ENCODE measurements at places on chromosomes 7 and 10.
A peak's percentile ranks its signal among the peaks of the same experiment; 100 is the strongest.

GRCh38 chr10:32923134-32923533 lies 34.9 kb downstream of the ITGB1 start:
- DNase-seq: no peak

DNA sequence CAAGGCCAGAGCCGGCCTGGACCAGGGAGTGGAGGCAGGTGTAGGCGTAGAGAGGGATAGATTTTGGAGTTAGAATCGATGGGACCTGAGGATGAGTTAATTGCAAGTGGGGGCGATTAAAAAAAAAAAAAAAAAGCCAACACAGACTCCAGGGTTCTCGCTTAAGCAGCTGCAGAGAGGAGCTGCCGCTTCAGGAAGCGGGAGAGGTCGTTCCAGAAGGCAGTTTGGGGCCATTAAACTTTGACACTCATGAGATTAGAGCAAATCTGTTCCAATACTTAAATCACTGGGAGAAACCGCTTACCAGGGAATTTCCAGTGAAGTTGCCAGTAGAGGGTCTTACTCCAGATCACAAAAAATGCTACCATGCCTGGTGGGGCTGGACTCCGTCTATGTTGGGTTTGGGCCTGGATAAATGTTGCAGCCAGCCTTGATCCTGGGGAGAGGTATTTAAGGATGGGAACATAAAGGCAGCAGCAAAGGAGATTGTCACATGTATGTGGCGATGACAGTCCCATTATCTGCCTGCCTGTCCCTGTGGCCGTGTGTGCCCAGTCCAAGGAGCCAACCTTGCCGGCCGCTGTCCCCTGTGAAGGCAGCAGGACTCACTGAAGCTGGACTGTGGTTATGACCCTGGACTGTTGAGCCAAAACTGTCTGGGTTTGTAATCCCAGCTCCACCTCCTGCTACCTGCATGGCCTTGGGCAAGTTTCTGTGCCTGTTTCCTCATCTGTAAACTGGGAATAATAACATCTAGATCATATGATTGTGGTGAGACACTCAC lies 23.9 kb upstream of the GRID1 start:
- no peak for DNase-seq

- DNase-seq: no peak
These were observed 62.4 kb upstream of the WNT16 start for GRCh38 chr7:121266307-121266894.

DNA sequence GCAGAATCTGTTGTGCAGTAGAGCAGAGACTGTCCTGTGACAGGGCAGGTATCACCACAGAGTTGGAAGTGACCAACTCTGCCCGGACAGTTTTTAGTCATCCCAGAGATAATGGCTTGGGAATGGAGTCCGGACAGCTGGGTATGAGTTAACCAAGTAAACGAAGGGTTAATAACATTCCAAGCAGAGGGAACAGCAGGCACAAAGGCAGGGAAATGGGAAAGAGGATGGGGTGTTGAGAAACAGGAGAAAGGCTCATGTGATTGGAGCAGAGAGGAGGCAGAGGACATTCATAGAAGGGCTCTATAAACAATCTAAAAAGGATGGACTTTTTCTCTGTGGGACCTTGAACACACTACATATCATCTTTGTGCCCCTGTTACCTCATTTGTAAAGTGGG lies 132.2 kb upstream of the YAE1 start:
- no peak for DNase-seq

DNA sequence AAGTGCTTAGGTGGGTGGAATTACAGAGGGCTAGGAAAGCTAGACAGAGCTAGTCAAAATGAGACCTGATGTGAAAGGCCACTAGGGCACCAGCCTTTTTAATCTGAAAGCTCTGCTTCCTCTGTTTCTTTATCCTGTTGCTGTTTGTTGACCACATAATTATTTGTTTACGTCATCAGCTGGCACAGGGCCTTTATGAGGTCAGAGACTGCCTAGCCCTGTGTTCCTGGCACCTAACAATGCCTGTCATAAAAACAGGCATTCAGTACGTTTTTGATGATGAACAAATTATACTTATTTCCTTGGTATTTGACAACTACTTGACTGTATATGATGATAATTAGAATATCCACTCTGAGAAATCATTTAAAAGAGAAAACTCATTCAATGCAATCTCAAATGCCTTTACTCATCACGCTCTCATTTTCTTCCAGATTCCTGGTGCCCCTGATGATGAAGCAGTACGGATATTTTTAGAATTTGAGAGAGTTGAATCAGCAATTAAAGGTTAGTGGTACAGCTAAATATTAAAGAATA lies 26.0 kb downstream of the RBM17 start:
- no peak for DNase-seq

DNA sequence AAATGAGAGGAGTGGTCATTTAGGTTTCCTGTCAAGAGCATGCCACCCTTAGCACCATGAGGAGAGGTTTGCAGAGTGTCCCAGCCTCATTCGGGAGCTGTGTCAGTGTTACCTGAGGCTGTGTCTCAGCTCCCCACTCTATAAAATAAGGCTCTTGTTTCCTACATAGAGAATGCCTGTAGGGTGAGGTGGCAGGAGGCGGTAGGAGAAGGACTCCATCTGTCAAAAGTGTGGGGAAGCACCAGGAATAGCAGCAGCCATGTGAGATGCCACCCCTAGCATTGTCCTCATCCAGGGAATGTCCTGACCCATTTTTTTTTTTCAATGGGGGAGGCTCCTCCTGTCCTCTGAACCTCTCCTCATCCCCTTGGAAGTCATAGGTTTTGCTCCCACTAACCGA lies 451.2 kb downstream of the PLXNA4 start:
- DNase-seq: no peak

- DNase-seq: no peak
These were observed 13.4 kb downstream of the SKIDA1 start for GRCh38 chr10:21511946-21512572.

GRCh38 chr10:71383972-71384687 lies 12.6 kb upstream of the CDH23 start:
- no peak for DNase-seq

- DNase-seq: no peak
These were observed 5.2 kb downstream of the OPTN start for GRCh38 chr10:13105184-13105583.

- no peak for DNase-seq
These were observed 62.6 kb downstream of the COL13A1 start for GRCh38 chr10:69864321-69864720.

DNA sequence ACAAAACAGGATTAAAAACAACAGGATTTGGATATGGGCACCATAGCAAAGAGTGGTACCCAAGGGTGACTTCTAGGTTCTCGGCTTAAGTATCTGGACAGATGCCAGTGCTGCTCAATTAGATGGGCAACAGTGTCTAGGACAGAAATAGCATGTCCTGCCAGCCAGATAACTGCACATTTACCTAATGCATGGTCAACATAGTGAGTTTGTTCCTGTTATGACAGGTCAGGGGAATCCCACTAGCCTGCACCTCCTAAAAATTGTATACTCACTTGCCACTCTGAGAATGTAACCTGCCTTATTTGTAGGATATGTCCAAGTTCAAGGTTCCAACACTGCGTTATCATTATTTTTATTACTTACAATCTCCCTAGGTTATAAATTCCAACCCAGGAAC lies 471.7 kb downstream of the GRM8 start:
- DNase-seq: no peak

DNA sequence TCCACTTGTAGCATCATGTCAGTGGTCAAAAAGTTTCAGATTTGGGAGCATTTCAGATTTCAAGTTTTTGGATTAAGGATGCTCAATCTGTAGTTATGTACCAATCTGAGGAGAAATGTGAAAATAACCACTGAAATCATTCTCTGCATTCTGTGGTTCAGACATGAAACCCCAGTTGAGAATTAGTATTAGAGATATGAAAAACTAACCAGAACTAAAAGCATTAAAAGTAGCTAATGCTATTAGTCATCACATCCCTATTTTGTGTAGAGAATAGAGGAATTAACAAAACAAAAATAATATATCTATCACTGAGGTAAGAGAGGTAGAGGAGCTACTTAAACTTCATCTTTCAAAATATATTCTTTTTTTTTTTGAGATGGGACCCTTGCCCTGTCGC lies 28.0 kb downstream of the MICU1 start:
- no peak for DNase-seq

DNA sequence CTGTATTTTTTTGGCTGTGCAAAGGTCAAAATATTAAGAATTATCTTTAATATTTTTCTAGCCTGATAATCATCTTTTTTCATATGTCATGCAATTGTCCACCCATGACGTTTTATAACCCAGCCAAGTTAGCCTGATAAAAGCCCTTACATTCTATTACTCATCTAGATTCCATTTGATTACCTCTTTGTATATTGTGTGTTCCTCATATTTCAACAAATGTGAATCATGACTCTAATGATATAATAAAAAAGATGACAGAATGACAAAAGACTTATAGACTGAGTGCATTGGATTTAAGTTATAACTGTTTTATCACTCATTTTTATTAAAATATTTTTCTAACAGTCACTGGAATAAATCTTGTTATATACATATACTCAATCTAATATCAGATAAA lies 1560.0 kb upstream of the LRRTM3 start:
- DNase-seq: no peak

GRCh38 chr7:148274118-148274517 lies 316.4 kb upstream of the C7orf33 start:
- no peak for DNase-seq

GRCh38 chr7:54773472-54774399 lies 14.7 kb upstream of the SEC61G start:
- DNase-seq: peak; percentile 49

- no peak for DNase-seq
These were observed 57.5 kb upstream of the CREB5 start for GRCh38 chr7:28354601-28355402.

DNA sequence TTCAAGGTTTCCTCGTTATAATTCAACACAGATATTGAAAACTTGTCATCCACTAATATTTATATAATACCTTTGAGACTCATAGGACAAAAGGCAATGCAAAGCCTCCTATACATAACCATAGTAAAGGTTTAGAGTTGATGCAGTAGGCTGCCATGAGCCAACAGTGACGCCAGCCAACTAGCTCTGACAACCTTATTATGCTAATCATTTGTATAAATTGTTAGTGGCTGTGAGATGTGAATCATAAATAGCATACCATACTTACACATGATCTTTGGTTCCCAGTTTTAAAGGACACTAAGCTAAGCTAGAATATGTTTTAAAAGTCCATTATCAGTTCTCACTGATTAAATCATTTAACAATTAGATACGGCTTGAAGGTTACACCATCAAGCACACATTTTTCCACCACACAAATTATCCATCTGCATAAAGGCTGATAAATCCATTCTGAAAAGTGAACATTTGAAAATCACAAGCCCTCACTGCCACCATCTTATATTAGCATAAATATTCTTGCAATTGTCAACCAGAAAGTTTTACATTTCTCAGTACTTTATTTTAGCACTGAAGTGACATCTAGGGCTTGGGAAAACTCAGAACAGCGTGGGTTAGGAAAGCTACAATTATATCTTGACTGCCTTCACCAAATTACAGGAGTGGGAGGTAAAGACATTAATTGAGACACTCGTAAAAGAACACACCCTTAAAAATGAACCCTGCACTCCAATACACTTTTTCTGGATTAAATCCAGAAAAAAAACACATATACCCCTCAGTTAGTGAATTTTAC lies 30.7 kb downstream of the COA1 start:
- DNase-seq: no peak

DNA sequence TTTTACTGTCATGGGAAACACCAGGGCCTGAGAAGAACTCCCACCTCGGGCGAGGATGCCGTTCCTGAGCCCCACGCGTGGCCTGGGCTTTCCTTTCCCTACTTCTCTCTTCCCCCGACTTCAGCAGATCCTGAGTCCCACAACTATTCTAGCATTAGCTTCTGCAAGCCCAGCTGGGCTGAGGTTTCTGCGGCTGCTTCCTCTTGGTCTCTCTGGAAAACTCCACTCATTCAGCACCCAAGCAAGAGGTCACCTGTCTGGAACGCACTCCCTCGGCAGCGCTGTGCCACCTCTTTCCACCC lies 761 bp upstream of the DOCK1 start:
- DNase-seq: no peak

DNA sequence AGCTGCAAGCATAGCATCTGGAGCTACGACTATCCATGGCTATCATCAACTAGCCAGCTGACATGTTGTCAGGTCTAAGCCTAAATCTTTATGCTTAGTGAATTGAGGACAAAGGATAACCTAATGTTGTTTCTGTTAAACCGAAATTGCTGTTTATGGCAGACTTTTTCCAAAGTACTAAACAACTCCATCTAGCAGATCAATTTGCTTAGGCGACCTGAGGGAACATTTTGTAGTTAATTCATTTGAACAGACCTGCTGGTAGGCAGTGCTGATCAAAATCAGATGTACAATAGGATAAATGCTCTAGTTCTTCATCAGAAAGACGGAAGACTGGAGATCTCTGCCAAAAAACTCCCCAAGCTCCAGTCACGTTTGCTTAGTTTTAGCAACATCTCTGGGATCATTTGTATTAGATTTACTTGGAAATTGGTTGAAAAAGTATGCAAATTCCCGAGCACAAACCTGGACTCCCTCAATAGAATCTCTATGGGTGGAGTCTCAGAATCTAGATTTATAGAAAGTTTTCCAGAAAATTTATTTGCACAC lies 301.6 kb upstream of the NRP1 start:
- no peak for DNase-seq

DNA sequence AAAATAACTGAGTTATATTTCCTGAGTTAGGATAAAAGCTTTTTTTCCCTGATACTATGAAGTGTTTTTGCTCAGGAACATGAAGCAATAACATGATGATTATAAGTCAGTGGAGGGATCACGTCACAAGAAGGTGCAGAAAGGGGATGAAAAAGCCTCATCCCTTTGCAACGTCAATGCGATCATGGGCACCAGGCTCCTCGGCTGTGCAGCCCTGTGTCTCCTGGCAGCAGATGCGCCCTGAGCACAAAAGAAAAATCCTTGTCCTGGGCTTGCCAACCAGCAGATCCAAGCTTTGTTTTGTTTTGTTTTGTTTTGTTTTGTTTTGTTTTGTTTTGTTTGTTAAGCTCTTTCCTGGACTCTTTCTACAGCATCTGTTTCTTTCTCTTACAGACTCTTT lies 103.5 kb upstream of the PRSS1 start:
- no peak for DNase-seq

DNA sequence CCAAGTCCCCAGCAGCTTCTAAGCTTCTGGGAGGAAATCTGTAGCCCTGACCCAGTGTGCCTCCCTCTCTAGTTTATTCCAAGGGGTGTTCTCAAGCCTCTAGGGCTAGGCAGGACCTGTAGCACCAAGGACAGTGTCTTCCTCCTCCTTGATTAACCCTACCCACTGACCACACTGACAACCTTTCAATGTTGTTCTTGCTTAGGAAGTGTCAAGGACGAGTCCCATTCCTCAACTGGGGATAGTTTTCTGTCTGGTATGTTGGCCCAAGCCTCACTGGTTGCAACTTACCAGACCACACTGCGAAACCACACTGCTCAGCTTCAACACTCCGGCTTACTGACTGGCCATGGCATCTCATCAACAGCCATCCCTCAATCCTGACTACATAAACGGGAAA lies 100.0 kb downstream of the RNF216 start:
- DNase-seq: no peak

All from NCI-H1436 treated with DMSO at 0.1 percent for 48 hours (cell line).